ENCODE measurements at places on chromosomes 6 and 20.

- DNase-seq = no peak
These were observed 69.4 kb upstream of the MYLIP start for GRCh38 chr6:16059496-16059895.

GRCh38 chr6:52635049-52635577, 35.8 kb upstream of the TMEM14A start:
- no peak for DNase-seq

GRCh38 chr6:47047479-47048407, 5.6 kb upstream of the ADGRF1 start:
- peak; percentile 6 for DNase-seq

- DNase-seq = no peak
These were observed 124.8 kb downstream of the AHI1 start for GRCh38 chr6:135372758-135373157.

GRCh38 chr20:48148916-48149672, 363.8 kb upstream of the SULF2 start:
- DNase-seq = no peak

DNA sequence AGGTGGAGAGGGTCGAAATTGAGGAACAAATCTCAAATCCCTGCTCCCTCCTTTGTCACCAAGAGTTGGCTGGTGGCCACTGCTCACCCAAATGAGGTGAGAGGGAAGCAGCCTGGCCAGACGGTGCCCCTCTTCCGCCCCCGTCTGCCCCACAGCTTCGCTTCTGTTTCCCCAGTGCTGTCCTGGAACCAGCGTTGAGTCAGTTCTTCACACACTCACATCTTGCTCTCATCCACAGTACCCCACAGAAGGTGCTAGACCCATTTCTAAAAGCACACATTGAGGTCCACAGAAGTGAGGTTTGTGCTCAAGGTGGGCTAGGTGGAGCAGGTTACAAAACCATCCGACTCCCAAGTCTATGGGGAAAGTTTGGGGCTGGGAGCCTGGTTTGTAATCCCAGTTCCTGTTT, 3.8 kb downstream of the CEBPB start:
- DNase-seq = no peak

GRCh38 chr20:9503526-9504245, 10.7 kb upstream of the LAMP5 start:
- no peak for DNase-seq

DNA sequence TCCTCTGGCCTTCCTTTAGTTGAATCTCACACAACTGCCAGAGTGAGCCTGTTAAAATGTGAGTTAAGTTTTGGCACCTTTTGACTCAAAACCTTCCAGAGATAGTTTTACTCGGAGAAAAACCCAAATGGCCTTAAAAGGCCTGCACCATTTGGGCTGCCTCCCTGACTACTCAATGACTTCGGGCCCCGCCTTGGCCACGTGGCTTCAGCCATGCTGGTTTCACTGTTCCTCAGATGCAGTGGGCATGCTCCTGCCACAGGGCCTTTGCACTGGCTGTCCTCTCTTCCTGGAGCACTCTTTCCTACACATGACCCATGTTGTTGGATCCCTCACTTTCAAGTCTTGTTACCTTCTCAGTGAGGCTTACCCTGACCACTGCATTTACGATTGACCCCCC, 18.3 kb downstream of the VEGFA start:
- DNase-seq = no peak

GRCh38 chr20:40769677-40770285, 80.7 kb upstream of the MAFB start:
- no peak for DNase-seq

- DNase-seq = no peak
These were observed 43.1 kb downstream of the TM9SF4 start for GRCh38 chr20:32152421-32153155.

DNA sequence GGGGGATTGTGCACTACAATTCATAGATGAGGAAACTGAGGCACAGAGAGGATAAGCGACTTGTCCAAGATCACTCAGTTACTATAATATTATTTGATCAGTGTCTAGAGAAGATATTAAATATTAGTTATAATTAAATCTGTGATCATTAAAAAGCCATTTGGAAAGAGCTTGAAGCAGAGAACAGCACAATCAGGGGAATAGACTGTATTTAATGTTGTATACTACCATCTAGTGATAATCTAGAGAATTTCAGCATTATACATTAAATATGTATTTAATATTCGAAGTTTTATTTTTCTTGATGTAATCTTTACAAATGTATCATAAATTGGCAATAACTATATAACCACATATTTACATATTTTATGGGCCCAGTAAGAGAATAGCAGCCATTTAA, 20.1 kb upstream of the MTCL3 start:
- no peak for DNase-seq

DNA sequence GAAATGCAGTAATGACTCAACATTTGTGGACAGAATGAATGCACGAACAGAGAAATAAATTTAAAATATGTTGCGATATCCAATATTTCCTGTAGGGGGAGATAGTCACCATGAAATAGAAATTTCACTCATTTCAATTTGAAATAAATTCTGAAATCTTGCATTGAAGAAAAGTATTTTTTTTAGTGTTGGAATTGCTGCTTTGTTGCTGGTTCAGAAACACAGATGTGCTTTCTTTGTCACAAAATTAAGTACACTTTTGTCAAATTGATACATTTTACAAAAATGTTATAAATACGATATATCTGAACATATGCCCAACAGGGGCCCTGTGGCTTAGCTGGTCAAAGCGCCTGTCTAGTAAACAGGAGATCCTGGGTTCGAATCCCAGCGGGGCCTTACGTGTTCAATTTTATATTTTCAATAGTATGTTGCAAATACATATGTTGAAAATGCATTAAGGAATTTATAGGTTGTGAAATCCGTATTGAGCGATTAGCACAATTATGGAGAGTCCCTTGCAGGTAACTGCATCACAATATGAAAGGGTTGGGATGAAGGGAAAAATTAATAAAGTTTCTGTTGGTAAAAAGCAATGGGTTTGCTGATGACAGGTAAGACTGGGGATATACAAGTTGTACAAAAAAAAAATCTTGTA, 85.4 kb upstream of the PRSS16 start:
- peak; percentile 65 for DNase-seq

DNA sequence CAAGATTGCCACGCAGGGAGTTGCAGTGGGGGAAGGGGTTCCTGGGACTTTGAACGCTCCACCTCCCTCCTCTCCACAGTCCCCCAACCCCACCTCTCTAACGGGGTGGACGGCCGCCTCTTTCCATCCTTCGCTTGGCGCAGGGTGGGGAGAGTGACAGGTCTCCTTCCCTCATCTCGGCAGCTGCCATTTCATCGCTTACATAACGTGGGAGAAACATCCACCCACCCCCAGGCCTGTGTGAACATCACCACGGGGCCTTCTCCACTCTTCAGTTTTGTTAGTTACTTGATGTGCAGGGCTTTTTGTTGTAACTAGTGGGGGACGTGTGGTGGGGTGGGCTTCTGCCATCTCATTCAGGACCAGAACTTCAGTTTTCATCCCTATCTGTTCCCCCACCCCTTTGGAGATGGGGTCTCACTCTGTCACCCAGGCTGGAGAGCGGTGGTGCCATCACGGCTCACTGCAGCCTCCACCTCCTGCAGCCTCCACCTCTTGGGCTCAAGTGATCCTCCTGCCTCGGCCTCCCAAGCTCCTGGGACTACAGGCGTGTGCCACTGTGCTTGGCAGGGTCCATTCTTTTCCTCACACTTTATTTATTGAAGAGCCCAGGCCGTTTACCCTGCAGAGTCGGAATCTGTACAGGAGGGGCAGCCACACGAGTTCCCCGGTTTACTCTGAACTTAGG, 17.7 kb downstream of the RTEL1 start:
- DNase-seq = no peak

DNA sequence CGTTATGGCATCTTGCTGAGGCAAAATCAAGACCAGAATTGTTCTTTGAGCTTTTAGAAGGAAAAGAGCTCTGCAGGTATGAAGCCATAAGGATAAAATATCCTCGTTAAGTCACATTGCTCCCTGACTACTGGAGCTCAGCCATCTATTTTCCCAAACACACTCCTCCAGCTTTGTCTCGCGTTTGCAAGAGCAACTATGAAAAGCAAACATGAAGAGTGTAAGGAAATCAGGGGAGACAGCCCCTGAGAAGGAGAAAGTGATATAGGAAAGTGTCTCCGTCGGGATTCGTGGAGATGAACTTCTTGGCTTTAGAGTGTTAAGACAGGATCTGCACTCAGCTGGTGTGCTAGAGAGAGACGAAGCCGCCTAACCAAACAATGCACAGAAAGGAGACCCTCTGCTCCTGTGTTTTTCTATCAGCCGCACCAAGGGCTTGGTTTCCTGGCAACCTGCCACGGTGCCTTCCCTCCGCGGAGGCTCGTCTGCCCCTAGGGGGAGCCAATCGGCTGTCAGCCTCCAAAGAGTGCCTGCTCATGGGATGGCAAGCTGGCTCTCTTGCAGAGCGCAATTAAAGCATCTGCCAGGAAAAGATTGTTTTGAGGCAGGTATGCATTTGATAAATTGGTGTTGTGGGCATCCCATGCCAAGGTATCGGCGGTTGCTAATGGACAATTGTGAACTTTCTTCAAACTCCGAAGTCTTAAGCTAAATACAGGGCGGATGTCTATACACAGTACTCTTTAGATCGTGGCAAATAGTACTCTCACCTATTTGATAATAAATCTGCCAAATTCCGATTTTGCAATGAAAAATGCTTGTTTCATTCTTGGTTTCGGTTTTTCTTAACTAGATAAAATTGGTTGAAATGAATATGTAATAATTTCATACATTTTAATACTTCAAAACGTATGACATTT, 603.2 kb downstream of the RNF144B start:
- DNase-seq = no peak

- no peak for DNase-seq
These were observed 64.3 kb downstream of the EDN1 start for GRCh38 chr6:12354499-12354898.

DNA sequence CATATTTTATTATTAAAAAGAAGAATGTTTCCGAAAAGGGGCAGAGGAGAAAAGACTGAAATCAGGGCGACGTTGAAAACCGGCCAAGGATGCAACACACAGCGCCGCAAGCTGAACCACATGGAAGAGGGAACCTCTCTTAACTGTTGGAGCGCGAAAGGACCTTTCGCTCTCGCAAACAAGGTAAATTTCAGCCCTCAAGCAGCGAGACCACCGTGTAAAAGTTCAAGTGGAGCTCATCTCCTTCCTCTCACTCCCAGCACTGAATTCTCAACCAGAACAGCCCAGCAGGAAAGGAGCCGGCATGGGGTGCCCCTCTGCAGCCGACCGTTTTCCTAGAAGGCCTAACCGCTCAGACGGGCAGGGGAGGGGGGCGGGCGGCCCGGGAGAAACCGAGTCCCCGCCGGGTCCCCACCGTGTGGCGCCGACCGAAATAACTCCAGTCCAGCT, 621 bp downstream of the GPR63 start:
- no peak for DNase-seq

DNA sequence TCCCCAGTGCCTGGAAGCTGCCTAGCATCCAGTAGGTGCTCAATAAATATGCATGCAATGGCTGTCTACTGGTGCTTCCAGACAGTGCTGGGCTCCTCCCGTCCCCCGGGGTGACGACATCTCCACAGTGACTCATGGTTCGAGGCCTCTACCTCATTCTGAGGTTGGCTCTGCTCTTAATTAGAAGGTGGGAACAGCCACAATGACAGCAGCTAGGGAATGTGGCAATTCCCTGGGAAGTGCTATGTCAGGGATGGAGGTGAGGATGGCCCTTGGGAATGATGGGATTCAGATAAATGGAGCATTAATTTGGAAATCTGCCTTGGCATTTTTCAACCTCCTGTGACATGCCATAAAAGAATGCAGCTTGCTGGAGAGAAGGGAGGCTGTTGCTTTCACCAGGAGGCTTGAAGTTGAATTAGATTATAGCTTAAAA, 43.5 kb upstream of the NFATC2 start:
- DNase-seq = no peak

DNA sequence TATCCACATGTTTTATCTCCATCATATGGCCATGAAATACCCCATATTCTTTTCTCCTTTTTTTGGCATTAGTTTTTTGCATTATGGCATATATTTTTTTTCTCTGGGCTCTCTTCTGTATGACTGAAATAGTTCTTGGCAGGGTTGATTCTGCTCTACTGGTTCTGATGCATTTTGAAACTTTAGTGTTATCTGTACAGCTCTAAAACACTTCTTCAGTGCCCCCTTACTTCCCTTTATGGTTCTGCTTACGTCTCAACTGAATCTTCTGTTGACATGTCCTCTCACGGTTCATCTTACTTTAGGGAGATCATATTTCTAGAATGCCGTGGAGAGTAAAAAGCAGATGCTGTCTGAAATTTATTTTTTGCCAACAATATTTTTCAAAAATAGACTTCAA, 23.2 kb upstream of the TXNDC5 start:
- DNase-seq = no peak

GRCh38 chr20:63778857-63779256, 39.3 kb downstream of the SLC2A4RG start:
- DNase-seq = no peak

- DNase-seq = no peak
These were observed 7.7 kb downstream of the GABRR1 start for GRCh38 chr6:89209457-89209856.

DNA sequence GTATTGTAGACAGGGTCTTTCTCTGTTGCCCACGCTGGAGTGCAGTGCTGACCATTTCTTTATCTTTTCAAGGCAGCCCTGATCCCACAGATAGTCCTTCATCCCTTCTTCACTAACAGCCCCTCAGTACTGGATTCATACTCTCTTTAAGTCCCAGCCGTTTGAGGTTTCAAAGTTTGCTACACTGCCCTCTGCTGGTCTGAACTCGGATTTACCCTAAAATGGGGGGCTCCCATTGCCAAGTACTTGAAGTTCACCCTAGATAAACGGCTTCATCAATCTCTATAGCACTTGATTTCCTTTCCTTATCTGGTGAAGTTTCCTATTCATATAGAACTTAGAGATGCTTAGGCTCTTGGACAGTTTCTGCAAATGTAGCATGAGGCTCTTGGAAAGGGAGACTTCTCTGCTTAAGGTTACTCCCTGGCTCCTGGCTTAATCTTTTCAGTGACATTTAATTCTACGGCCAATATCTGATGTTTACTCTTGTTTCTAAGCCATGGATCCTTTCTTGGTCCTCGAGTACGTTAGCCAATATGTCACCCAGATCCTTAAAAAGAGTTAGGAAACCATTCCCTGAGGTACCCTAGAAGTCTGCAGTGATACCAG, 21.4 kb upstream of the PREP start:
- peak; percentile 63 for DNase-seq

GRCh38 chr6:167533851-167534250, 209.0 kb downstream of the TTLL2 start:
- DNase-seq = no peak

- no peak for DNase-seq
These were observed 99.3 kb upstream of the ARMC2 start for GRCh38 chr6:108748959-108749358.

DNA sequence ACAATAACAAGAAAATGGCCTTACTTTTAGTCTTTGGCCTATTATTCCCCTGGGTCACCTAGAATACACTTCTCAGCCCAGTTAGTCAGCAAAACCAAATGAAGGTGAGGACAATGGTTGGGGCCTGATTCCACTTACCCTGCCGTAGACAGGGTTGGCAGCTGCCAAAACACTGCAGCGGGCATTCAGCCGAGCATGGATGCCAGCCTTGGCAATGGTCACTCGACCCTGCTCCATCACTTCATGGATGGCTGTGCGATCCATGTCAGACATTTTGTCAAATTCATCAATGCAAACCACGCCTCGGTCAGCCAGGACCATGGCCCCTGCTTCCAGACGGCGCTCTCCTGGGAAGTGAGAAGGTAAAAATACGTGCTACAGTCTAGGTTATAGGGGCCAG, 8.4 kb downstream of the MCM3 start:
- no peak for DNase-seq

- no peak for DNase-seq
These were observed 36.0 kb upstream of the TCP11 start for GRCh38 chr6:35177157-35177556.

- no peak for DNase-seq
These were observed 62.9 kb upstream of the TULP4 start for GRCh38 chr6:158249340-158249836.
